ENCODE measurements at places on chromosomes 1 and 21.

DNA sequence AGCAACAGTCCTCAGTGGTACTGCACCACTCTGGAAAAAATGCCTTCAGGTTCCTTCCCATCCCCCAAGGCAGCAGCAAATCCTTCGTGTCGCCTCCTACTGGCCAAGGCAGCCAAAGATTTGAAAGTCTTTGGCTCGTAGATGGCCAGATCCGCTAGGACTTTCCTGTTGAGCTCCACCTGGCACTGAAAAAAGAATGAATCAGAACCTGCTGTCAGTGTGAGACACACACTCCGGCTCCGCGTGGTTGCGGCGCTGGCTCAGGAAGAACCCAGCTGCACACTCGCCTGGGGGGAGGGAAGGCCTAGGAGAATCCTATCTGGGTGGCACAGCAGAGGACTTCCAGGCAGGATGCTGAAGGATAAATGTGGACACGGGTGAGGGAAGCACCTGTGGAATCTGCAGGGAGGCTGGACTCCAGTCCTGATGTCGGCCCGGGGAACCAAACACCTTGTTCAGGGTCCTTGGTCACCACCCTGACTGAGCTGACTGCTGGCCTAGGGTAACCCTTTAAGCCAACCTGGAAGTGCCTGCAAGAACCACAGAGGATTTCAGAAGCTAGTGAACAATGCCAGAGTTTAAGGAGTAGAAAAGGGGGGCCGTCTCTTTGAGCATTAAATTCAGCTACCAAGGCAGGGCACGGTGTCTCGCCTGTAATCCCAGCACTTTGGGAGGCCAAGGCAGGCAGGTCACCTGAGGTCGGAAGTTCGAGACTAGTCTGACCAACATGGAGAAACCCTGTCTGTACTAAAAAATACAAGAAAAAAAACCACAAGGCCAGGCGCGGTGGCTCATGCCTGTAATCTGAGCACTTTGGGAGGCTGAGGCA is 3.2 kb upstream of the CCNL2 start:
- DNase-seq, result peak; percentile 39

- no peak for DNase-seq
Measured at GRCh38 chr1:23521588-23521987, 9.4 kb downstream of the E2F2 start.

GRCh38 chr1:53738205-53739108 is 507 bp downstream of the GLIS1 start:
- DNase-seq, result no peak

GRCh38 chr1:37064039-37064438 is 29.7 kb upstream of the GRIK3 start:
- DNase-seq, result no peak

- DNase-seq, result no peak
Measured at GRCh38 chr1:170397061-170397460, 134.9 kb upstream of the GORAB start.

- no peak for DNase-seq
Measured at GRCh38 chr1:20551945-20552727, at the start of gene FAM43B. FAM43B (plus strand) TSS chr1:20552573; CDS start chr1:20552974, 401 bp downstream.

GRCh38 chr21:43919871-43920801 is 55.1 kb downstream of the AGPAT3 start:
- no peak for DNase-seq

GRCh38 chr1:107434361-107434693 is 293.5 kb downstream of the NTNG1 start:
- no peak for DNase-seq

DNA sequence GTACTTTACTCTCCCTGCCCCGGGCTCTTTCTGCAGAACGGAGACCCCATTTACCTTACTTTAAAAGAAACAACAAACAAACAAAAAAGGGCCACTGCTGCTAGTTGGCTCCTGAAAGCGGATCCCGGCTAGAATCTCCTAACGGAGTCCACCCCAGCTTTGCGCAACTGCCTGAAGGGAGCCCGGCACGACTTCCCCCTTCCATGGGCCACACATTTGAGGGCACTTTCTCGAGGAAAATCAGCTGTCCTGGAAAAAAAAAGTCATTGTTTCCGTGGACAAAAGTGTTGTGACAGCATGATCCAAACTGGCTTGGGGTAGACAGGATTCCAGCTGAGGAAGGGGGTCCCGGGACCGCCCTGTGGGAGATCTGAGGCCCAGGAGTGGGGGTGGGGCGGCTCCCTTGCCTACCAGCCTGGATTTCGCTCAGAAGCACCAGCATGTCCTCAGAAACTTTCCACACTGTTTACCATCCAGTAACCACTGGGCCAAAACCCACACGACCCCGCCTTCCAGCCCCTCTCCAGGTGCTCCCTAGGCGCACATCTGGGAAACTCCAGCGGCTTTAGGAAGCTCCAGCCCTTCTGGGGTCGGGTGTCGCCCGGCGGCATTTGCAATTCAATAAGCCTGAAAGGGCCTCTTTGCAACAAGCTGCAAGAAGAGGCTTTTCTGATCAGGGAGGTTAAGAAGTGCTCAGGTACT is 4.8 kb downstream of the RIPK4 start:
- DNase-seq, result no peak

- no peak for DNase-seq
Measured at GRCh38 chr1:226201029-226201593, 14.6 kb upstream of the ACBD3 start.

GRCh38 chr1:89633800-89634625 is 1.1 kb downstream of the LRRC8C start:
- no peak for DNase-seq

DNA sequence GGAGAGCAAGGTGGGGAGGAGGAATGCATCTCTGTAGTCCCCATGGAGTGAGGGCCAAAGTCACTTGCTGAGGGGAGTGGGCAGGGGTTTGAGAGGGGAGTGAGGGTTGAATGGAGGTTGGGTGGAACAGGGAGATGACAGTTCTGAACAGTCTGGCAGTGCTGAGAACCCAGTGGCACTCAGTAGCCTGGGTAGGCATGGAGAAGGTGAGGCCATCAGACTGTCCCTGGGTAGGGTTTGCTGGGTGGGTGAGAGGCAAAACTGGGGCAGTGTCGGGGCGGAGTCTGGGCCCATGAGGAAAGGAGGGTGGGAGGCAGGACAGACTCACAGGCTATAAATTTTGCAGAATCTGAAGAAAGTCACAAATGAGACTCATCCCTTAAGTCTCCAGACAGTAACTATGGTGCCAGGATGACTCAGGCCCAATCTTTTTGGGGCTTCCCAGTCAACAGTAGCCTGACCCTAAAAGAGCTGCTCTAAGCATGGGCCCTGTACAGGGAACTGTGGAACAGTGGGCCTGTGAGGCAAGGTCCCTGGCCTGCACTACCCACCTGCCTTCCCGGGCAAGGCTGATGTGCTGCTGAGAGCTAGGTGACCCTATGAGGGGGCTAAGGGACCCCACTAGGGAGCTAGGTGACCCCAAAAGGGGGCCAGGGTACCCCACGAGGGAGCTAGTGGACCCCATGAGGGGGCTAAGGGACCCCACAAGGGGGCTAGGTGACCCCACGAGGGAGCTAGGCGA is 51.0 kb upstream of the DMRTB1 start:
- no peak for DNase-seq

DNA sequence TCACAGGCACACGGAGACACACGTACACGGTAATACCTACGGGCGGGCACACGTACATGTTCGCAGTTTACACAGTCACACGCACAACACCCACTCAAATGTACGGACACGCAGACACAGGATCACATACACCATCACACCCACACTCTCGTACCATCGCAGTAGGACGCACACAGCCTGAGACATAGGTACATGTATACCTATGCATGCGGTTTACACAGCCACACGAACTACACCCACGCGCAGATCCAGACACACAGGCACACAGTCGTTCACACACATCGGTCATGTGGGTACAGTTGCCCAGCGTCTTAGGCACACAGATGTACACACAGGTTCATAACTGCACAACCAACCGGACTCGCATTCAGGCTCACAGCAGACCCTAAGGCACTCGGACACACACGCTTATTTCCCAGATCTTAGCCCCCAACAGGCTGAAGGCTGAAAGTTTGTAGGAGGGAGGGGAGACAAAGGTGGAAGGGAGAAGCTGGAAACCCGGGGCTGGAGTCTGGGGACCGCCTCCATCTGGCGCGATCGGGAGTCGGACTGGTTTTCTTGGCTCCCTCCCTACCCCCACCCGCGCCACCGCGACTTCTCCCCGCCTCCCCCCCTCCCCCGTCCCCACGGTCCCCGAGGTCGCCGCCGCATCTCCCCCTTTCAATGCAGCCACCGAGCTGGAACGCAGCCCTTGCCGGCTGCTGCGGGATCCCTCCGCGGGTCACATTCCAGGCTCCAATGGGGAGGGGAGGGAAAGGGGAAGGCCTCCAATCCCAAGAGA is 51.9 kb upstream of the SYNC start:
- no peak for DNase-seq

- DNase-seq, result no peak
Measured at GRCh38 chr1:54857141-54857540, 29.9 kb downstream of the DHCR24 start.

All from PC-9 (cell line).